ENCODE measurements at places on chromosomes 4 and X. TPM values are rescaled to one million over a fixed set of nuclear protein-coding genes. Genes with fewer than 3 reads are reported as not detected.

DNA sequence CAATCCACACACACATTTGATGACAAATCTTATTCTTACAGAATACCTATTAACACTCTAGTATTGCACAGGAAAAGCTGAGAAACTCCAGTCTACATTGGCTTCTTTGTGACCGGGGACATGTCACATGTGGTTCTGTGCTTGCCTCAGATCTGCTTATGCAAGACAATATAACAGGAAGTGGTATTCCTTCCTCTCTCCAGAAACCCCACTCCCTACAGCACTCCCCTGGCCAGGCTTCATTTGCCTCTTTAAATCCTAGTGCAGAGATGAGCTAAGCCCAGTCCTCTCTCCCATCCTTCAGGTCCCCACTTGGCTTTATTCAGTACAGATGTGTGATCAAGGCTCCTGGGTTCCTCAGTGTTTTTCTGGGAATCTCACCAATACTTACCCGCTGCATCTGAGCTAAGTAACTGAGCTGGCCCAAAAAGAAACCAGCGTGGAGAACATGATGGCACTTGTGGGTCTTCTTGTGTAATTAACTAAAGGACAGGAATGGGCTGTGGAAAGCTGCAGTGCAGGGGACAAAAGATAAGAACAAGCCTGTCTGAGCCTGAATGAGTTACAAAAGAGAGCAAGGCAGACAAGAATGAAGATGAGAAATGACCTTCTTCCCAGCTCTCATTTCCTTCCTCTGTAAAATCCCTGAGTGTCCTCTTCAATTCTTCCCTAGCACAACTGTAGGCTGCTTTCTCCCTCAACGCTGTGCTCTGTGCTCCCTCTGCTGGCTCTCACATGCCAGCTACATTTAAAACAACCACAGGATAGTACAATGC, 105.6 kb downstream of the HNRNPD start:
- DNase-seq, result peak; percentile 50

DNA sequence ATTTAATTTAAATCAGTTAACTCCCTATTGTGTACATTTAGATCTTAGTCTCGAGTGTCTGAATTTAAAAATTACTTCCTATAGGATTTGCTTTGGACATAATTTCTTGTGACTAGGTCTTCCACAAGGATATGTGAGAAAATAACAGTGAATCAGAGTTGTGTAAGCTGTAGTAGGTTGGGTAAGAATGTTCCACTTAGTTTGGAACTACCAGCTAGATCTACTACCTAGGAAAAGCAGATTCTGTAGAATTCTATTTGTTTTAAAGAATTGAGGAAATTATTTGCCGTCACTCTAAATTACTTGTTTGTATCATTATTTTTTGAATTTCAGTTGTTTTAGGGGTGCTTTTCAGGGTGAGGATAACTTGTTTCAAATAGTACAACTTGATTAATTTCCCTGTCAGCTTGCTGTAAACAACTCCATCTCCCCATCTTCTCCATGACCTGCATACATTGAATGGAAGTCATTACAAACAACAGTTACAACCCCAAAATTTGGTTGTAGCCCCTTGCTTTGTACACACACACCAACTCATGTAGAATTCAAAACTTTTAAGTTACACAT, 1.3 kb downstream of the MTHFD2L start:
- peak; percentile 59 for DNase-seq

DNA sequence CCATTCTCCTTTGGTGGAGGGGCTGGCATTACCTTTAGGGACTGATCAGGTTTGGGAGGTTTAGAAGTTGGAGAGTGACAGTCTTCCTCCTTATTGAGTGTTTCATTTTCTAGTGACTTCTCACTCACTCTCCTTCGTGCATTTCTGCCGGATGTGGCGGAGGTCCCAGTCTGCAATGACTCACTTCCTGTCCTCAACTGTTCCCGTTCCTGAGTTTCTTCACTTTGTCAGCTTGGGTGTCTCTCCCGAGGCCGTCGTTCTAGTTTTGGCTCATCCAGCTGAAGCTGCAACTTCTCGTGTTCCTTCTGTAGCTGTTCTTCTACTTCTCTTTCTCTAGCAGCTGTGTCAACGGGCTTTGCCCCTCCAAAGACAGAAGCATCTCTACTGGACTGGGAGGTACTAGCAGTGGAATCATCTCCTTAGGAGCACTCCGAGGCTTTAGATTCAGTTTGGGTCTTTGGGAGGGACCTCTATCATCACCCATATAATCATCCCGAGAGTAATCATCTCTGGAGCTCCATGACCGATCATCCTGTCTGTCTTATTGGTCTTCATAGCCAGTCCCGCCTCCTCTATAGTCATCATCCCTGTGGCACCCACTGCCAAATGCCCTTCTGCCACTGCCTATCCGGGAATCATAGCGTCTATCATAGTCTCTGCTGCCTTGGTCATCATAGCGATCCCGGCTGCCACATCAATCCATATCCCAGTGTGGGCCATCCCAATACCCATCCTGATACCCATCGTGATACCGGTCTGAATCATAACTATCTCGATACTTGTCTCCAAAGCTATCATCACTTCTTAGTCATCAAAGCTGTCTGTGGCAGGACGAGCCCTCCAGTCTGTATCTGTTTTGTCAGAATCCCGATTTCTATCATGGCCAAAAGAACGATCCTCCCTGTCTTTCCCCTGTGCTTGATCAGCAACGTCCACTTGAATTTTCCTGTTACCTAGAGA, 35.3 kb upstream of the VSIG4 start:
- no peak for DNase-seq

- DNase-seq, result peak; percentile 30
These were observed 34.5 kb downstream of the ABCE1 start for GRCh38 chr4:145132511-145133098.

- no peak for DNase-seq
These were observed 205.9 kb upstream of the VCX start for GRCh38 chrX:7637066-7637465.

- peak; percentile 23 for DNase-seq
These were observed 69.2 kb downstream of the SORBS2 start for GRCh38 chr4:185742766-185743165.

- DNase-seq, result no peak
These were observed 32.0 kb upstream of the HPGD start for GRCh38 chr4:174554231-174554728.

DNA sequence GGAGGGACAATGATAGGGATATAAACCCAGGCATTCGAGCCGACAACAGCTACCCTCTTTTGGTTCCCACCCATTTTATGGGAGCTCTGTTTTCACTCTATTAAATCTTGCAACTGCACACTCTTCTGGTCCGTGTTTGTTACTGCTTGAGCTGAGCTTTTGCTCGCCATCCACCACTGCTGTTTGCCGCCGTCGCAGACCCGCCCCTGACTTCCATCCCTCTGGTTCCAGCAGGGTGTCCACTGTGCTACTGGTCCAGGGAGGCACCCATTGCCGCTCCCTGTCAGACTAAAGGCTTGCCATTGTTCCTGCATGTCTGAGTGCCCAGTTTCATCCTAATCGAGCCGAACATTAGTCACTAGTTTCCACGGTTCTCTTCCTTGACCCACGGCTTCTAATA, 1170.5 kb upstream of the PABPC4L start:
- DNase-seq, result no peak

DNA sequence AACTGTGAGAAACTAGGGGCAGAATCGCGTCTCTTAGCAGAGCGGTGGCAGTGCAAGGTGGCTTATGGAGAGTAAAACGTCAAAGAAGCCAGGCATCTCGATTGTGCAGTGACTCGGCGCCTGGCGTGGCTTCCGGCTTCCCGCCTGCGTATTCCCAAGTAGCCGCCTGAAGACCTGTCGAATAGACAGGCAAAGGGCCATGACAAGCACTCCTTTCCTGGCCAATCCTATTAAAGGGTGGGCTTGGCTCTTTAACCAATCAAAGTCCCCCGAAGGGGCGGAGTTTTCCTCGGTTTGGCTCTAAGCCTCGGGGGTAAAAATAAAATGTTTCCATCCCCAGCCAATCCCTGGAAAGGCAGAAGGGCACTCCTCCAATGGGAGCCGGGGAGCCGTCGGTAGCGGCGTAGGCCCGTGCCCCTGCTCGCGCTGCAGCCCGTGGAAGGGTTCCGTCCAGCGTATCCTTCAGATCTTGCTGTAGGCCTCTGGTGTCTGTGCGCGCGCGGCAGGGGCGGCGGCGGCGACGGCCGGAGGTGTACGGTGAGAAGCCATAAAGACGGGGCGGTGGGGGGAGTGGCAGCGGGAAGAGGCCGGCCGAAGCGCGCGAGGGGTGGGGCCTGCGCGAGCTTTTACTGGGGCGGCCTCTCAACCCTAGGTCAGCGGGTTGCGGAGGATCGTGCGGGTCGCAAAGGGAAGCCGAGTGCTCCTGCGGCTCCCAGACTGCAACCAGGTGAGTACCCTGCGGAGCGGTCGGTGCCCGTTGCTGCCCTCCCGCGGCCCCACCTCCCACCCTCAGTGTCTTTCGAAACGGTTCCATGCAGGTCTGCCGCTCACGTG, at the start of gene KANTR:
KANTR (plus strand) TSS at position 395 of the 834 bp plus-strand sequence. CDS start 30,131 bp downstream, outside the sequence.
- DNase-seq, result peak; percentile 96

DNA sequence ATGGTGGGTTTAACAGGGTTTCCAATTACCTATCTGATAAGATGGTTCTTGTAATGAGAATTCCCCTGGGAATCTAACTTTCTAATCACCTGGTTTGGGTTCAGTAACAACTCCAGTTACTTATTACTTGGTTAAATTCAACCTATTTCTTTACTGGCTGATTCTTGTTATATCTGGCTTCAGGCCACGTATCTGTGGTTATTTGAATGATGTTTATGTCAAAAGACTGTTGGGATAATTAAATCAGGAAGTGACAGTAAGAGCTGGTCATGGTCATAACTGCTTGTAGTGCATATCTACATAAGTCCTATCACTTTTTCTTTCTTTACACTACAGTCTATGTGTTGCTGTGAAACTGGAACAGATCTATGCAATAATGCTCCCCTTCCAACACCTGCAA, 108.1 kb downstream of the MID1 start:
- no peak for DNase-seq

DNA sequence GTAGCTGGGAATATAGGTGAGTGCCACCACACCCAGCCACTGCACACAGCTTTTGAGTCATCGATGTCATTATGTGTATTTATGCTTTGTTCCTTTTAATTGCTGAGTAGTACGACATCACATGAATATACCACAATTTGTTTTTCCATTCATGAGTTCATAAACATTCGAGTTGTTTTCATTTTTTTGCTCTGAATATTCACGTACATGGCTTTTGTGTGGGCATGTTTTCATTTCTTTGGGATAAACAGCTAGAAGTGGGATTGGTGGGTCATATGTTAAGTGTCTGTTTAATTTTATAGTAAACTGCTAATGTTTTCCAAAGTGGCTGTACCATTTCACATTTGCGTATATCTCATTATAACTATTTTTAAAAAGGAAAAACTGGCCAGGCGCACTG, 45.1 kb upstream of the KDR start:
- peak; percentile 90 for DNase-seq

- DNase-seq, result peak; percentile 31
These were observed 38.1 kb downstream of the LAMTOR3 start for GRCh38 chr4:99856166-99856565.

- no peak for DNase-seq
These were observed 6.9 kb downstream of the GAGE10 start for GRCh38 chrX:49310371-49310770.

DNA sequence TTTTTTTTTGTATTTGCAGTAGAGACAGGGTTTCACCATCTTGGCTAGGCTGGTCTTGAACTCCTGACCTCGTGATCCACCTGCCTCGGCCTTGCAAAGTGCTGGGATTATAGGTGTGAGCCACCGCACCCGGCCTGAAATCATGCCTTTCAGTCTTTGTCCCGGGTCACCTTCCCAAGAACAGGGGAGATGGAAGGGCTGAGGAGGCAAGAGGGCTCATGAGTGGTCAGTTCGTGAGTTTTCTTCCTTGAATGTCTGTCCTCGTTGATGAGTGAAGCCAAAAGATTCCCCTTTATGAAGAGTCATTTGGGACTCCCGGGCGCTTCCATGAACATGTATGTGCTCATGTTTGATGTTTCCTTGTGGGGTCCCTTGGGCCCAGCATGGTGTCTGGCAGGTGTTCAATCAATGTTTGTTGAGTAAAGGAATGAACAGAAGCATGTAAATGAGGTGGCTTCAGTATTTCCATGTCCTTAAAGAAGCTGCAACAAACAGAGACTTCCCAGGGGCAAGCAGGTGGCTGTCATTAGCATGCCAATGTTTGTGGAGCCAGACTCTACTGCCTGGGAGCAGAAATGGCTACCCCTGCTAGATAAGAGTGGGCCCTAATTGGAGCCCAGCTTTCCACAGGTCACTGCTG, 3.4 kb upstream of the SEPTIN6 start:
- no peak for DNase-seq

- DNase-seq, result no peak
These were observed 61.7 kb upstream of the HDAC8 start for GRCh38 chrX:72634331-72634730.

GRCh38 chr4:95462921-95463320, 85.9 kb downstream of the UNC5C start:
- DNase-seq, result no peak

- DNase-seq, result no peak
These were observed 65.9 kb upstream of the CBLL2 start for GRCh38 chrX:22206781-22207180.

GRCh38 chr4:85407546-85407945, 67.4 kb upstream of the ARHGAP24 start:
- DNase-seq, result no peak

GRCh38 chr4:113179091-113179490, 129.6 kb downstream of the ANK2 start:
- DNase-seq, result no peak

- DNase-seq, result no peak
These were observed 347.4 kb upstream of the EPHA5 start for GRCh38 chr4:66017671-66018070.

GRCh38 chr4:176601124-176601523, 191.6 kb downstream of the VEGFC start:
- peak; percentile 17 for DNase-seq

DNA sequence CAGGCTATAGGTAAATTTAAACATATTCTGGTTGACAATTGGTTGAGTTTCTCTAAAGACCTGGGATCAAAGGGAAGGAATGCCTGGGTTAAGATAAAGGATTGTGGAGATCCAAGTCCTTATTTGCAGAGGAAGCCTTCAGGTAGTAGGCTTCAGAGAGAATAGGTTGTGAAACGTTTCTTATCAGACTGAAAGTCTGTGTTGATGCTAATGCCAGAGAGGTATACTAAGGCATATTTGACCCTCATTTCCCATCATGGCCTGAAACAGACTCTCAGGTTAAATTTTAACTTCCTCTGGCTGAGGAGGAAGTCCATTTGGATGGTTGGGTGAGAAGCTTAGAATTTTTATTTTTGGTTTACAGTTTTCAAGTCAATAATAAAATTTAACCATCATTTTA, 48.1 kb downstream of the UGT2A2 start:
- DNase-seq, result no peak

- DNase-seq, result no peak
These were observed 173.2 kb downstream of the LDB2 start for GRCh38 chr4:16725252-16725651.

The TXK gene
- 0.64 TPM for total RNA-seq

The CYBB gene
- total RNA-seq, result 0.32 TPM

The IDH3G gene
- 40.2 TPM for total RNA-seq

The LONRF3 gene
- total RNA-seq, result 0.43 TPM

The PASD1 gene
- total RNA-seq, result not detected

The COL4A5 gene
- 30.0 TPM for total RNA-seq

The FDCSP gene
- total RNA-seq, result not detected

The CT45A1 gene
- not detected for total RNA-seq

The MAGEA1 gene
- total RNA-seq, result not detected

The RXFP1 gene
- 1.7 TPM for total RNA-seq

The VCX3A gene
- total RNA-seq, result not detected

The AMMECR1 gene
- total RNA-seq, result 24.8 TPM

The NUDT10 gene
- total RNA-seq, result 1.3 TPM

The CNGA1 gene
- total RNA-seq, result under 0.01 TPM

Data from fibroblast of villous mesenchyme (primary cell).